ENCODE measurements at places on chromosomes 3 and 15.

- DNase-seq: no peak
These were observed 117.0 kb downstream of the SATB1 start for GRCh38 chr3:18308096-18308650.

GRCh38 chr3:89165636-89166263 is 58.3 kb downstream of the EPHA3 start:
- DNase-seq: no peak

DNA sequence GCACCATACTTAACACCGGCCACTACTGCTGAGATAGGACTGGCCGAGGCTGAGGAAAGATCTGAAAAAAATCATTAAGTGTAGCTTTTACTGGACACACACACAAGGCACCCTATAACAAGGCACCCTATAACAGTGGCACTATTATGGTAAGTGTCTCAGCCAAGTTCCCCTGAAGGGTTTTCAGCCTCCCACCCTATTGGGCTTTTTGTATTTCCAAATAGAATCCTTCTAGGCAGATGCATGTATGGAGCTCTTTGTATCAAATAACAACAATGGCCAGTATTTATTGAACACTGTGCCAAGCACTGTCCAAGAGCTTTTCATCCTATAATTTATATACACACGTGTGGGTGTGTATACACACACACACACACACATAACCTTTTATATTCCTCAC is 6.7 kb upstream of the DNAJA4 start:
- no peak for DNase-seq

- DNase-seq: no peak
These were observed 39.1 kb upstream of the LRTM1 start for GRCh38 chr3:54966979-54967378.

DNA sequence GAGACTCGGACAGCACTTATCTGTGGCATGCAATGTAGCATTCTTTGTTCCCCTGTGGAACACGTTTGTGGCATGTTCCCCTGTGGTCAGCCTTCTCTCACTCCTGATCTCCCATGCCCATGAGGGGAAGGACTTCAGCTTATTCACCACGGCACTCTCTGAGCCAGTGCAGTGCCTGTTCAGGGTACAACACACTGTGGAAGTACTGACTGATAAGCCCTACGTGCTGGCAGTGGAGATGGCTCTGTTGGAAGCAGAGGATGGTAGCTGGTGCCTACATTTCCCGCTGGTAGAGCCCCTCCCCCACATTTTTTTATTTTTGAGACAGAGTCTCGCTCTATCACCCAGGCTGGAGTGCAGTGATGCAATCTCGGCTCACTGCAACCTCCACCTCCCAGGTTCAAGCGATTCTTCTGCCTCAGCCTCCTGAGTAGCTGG is 43.5 kb upstream of the ETV5 start:
- DNase-seq: no peak

GRCh38 chr3:35666888-35667287 is 27.6 kb downstream of the ARPP21 start:
- no peak for DNase-seq

DNA sequence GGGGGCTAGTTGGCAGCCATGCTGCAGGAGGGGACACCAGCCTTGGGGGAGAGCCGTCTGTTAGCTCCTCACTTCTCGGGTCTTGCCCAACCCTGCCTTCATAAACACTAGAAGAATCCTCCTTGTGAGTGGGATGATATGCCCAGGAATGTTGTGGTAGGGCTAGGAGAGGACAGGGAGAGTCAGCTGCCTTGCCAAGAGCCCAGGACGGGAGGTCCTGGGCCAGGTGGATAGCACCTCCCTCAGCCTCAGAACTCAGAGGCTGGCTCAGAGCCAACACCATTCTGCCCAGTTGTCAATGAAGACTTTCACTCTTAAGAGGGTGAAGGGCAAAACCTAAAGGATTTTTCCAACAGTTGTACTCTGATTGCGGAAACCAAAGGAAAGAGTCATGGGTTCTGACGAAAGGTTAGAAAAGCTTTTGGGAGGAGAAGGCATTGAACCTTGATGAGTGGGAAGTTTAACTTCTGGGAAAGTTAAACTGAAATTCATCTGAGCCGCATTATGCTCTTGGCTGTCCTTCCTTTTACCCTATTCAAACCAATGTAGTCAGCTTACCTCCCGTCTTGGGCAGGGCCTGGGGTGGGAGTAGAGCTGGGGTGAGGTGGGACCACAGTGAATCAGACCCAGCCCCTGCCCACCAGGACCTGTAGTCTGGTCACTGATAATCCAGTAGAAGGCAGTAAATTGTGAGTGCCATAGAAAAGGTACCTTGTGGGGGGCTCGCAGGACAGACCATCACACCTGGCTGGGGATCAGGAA is 81.9 kb downstream of the FAM43A start:
- no peak for DNase-seq

- no peak for DNase-seq
These were observed 61.2 kb upstream of the TNFAIP8L3 start for GRCh38 chr15:51155891-51156290.

DNA sequence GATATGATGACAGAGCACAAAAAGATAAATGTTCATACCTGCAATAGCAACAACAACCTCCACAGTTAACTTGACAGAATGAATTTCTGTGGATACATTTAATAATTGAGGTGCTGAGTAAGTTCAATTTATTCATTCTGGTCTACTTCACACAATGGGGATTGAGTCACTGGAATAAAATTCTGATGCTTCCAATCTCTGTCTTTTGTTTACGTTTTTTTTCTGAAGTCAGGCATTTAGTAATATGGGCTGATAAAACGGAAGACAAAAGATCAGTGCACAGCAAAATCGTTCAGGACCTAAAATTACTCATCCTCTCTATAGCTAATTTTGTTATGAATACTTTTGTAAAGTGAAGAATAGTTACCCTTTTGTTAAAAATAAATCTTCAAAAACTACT is 565.9 kb upstream of the CCDC54 start:
- DNase-seq: no peak

DNA sequence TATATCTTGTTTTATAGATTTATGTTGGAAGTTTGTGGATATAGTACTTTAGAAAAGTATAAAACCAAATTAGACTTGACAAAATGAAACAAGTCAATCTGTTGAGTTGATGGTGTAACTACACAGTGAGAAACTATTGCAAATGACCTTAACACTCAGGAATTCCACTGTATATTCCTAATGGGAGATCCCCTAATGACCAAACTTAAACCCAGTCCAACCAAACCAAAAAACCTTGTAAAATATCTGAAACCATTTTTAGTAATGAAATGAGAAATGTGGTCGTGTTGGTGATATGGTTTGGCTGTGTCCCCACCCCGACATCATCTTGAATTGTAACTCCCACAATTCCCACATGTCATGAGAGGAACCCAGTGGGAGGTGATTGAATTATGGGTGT is 31.9 kb upstream of the ATP13A3 start:
- DNase-seq: no peak

DNA sequence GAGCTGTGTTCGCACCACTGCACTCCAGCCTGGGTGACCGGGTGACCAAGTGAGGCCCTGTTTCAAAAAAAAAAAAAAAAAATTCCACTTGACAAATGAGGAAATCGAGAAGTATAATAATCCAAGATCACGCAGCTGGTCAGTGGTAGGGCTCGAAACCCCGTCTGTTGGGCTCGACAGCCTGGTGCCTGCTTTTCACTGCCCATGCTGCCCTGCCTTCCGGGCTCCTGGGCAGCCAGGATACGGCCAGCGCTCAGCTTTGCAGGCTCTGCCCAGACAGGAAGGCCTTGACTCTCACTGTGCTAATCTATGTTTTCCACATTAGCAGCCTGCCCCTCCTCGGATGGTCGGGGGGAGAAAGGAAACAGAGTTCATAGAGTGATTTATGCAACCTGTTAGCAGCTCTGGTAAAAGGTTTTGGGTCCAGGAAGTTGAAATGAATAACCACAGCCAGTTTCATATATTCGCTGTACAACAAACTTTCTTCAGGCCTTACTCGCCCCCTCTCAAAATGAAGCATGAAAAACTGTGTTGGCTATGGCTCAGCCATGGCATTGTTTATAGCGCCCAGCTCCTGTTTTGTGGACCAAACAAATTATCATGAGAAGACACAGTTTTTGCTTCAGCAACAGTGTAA is 108.8 kb downstream of the XXYLT1 start:
- DNase-seq: no peak

DNA sequence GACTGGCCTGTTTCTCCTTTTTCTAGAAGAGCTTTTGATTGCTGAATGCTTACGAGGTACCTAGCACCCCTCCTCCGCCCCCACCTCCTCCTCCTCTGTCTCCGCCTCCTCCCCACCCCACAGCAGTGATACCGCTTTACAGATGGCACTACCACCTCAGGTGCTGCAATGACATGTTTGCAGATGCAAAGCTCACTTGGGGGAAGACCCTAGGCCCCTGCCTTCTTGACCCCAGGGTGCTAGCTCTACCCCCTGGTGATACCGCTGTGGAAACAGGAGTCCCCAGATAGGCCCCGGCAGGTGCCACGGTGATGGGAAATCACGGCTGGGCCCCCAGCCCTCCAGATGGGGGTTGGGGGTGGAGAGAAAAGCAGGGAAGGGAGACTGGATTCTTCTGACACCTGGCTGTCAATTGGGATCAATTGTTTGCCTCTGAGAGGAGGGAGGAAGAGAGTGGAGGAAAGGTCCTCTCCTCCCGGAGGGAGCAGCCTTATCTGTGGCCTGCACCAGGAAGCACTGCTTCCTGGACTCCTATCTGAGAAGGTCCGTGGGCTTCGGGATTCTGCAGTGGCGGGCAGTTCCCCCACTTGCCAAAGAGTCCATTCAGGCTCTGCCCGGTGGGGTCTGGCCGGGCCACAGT is 37.6 kb downstream of the DNASE1L3 start:
- DNase-seq: no peak

GRCh38 chr15:38547255-38547997 is 17.2 kb downstream of the RASGRP1 start:
- DNase-seq: no peak

- no peak for DNase-seq
These were observed 103.7 kb downstream of the AQP9 start for GRCh38 chr15:58241872-58242271.

DNA sequence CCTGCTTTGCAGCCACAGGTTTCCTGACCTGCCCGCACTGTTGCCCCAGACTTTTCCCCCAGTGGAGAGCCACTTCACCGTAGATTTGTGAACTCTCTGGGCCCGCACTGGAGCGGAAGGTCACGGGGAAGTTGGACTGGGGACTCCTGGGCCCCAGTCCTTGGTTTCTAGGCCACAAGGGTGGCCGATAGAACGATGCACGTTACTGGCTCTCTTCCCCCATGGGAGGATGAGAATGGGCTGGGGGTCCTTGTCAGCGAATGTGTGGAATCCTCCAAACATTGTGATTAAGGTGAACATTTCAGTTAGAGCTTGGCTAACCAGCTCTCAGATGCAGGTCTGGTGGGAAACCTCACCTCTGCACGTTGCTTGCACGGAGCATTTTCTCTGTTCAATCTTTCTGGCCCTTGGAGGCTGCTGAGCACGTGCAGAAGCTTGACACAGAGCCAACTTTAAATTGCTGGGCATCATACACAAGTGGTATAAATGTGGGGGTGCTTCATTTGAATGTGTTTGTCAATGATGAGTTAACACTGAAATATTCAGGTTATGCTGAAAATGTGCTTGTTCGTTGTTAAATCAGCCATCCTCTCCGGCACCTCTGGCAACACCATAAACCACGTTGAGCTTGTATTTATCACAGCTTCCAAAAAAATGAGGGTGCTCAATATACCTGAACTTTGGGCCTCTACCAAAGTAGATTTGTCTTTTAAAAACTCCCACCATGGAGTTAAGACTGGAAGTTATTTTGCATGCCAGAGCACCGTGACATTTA is 976 bp downstream of the DIS3L start:
- DNase-seq: peak; percentile 28

GRCh38 chr15:47041301-47041700 is 676.0 kb upstream of the SEMA6D start:
- DNase-seq: no peak

DNA sequence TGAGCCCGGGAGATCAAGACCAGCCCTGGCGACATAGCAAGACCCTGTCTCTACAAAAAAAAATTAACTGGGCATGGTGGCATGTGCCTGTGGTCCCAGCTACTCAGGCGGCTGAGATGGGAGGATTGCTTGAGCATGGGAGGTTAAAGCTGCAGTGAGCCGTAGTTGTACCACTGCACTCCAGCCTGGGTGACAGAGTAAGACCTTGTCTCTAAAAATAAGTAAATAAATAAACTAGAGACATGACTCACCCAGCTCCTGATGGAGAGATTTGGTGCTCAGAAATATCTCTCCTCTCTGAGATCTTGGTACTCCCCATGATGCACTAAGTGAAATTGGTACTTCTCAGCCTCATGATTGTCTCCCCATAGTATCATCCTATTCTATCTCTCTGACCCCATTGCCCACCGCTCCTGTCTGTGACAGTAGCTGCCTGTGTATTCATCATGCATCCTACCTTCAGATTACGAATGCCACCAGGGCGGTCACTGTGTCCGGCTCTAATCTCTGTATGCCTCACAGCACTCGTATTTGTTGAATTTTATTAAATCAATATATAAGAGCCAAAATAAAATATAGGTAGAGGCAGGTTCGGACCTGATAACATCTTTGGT is 50.9 kb downstream of the ABHD2 start:
- no peak for DNase-seq

Measured in NCI-H446 (cell line).